ENCODE measurements at places on chromosomes 2 and 18.

DNA sequence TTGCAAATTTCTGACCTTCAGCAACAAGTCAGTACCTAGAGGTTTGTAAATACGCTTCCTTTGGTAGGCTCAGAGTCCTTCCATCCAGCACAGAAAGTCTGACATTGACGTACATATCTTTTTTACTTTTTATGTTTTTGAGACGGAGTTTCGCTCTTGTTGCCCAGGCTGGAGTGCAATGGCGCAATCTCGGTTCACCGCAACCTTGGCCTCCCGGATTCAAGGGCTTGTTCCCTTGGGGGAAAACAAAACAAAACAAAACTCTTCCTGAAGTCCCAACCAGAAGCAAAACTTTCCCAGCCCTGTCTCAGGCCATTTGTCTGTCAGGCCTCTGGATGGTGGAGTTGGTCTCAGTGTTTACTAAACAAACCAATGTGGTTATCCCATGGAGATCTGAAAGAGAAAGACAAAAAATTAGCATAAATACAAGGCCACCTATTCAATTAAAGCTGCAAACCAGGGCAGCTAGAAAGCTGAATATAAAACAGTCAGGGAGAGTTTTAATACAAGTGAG lies 29.6 kb upstream of the ATL2 start:
- DNase-seq, result no peak

DNA sequence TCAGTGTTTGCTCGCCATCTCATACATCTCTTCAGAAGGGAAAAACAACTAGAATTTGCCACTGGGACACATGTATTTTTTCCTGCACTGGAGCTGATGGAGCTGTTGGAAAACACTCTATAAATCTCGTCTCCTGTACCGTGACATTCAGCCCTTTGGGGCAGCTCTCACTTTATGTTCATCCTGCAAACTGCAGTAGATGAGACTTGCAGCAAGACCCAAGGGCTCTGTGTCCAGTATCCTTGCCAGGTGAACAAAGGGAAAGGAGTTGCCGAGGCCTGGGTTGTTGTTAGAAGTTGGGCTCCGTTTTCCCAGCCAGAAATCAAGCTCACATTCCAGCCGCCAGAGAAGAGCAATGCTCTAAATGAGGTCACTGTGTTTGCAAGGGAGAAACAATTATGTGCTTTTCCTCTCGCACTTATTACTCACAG lies 285.1 kb downstream of the SLC4A3 start:
- no peak for DNase-seq

GRCh38 chr2:81835321-81836000 lies 1530.9 kb upstream of the LRRTM1 start:
- no peak for DNase-seq

- no peak for DNase-seq
Measured at GRCh38 chr2:74464406-74464805, 776 bp downstream of the MOGS start.

DNA sequence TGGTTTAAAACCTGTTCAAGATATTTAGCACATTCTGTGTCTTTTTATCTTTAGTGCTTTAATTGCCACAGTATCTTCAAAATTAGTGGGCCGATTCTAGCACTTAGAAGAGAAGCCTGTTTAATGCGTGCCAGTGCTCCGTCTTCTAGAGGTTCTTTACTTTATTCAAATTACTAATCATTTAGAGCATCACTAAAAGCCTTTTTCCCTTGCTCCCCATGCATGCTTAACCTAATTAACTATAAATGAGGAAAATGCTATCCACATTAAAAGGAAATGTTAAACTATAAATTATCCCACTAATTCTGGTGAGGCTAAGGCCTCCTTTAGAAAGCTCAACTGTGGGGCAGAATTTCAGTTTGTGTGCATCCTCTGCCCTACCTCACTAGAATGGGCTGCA lies 31.5 kb upstream of the INSIG2 start:
- no peak for DNase-seq

DNA sequence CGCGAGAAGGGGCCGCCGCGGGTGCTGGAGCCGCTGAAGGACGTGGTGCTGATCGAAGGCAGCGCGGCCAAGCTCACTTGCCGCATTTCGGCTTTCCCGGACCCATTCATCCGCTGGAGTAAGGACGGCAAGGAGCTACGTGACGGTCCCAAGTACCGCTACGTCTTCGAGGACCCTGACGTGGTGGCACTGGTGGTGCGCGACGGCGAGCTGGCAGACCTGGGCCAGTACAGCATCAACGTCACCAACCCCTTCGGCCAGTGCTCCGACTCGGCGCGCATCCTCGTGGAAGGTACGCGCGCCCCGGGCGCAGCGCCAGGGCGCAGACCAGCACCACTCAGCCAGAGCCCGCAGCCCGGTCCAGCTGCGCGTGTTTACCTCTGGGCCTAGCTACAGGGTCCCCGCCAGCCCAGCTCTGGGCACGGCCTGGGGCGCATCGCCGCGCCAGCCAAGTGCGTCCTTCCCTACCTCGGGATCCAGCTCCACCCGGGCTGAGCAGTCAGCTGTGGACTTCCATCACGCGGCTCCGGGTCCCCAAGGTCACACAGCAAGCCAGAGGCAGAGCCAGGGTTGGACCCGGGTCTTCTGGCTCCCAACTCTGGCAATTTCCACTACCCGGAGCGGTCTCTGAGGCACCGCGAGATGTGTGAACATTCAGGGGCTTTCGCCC lies 1.7 kb upstream of the GMPPA start:
- no peak for DNase-seq

DNA sequence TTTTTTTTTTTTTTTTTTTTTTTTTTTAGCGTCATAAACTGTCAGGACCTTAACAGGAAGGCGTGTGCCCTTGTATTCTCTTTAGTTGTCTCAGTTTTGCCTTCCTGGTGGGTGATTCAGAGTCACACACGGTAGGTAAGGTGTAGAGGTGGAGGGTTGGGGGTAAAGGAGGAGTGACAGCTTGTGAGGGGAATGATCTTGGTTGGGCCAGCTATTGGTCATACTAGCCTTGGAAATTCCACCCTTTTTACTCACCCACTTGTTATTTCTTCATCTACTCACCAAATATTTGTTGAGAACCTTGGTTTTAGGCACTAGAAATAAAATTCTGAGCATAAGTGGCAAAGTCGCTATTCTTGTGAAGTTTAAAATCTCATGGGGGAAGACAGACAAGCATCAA lies 22.2 kb downstream of the SMIM21 start:
- DNase-seq, result no peak

DNA sequence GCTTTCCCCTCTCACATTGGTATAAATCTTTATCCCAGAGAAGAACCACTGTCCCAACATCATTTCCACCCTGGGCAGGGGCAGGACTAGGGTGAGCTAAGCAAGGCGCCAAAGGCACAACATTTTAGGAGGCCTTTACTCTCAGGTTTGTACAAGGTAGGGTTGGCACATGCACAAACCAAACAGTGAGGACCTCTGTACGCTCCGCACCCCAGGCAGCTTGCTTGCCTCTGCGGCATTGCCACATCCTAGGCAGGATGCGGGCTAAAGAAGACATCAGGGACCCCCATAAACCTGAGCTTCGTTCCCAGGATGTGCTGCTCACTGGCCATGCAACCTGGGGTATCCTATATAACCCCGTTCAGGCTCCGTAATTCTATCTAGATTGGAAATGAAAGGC lies 128.1 kb upstream of the DAPL1 start:
- no peak for DNase-seq

DNA sequence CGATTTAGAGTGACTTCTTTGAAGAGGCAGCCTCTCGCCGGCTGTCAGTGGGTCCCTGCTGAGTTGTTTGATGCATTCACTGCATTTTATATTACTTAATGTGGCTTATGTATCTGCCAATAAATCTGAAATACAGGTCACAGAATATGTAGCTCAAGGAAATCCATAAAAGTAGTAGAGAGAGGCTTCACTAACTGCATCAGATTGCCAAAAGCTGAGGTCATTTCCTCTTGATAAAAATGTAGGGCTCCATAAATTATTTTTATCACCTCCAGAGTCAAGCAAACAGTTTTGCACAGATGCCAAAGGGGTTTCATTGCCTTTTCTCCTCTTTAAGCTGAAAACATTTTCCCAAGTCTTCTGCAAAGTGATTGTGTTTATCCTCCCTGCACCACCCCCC lies 36.5 kb upstream of the CCDC93 start:
- DNase-seq, result no peak

DNA sequence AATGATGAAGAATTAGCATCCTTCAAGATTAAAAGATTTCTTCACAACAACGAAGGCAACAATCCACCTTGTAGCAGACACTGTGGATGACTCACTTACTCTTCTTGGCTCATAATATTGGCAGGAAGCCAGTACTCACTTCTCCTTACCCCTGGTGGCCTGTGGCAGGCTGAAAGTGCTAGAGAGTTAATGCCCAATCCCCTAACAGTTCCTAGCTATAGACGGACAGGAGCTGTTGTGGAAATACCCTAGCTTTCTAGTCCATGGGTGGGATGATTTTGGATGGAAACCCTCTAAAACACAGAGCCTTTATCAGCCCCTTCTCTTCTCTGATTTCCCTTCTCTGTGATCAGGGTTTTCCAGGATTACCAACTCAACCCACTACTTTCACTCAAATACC lies 128.6 kb upstream of the NYAP2 start:
- peak; percentile 25 for DNase-seq

DNA sequence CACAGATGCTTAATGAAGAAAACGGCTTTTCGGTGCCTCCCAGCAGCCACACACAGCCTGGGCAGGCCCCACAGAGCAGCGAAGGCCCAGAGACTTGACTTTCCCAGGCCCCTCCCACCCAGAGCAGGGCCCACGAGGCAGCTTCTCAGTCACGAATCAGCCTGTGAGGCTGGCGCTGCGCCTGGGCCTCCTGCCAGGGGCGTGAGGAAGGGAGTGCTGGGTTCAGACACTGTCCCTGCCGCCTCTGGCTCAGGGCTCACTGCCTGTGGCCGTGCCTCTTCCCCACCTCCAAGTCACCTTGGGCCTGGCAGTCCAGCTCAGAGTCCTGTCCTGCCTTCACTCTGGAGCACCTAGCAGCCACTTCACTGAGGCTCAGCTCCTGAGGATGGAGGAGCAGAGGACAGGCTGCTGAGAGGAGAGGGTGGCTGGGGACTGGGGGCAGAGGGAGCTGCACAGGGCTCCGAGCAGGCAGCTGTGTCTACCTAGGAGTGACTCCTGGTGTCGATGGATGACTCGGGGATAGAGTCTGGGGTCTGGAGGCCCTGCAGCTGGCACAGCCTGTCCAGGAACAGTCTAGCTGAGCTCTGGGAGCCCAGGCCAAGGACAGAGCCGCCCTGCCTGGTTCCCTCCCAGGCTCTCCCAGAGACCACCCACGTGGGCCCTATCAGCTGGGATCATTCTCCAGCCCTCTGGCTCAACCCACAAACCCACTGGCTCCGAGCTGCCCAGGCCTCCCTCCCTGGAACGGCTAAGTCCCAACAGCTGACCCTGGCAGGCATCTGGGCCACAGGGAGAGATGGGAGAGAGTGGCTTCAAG lies 36.4 kb upstream of the FOSL2 start:
- peak; percentile 46 for DNase-seq

GRCh38 chr2:99715956-99716355 lies 226.1 kb upstream of the REV1 start:
- no peak for DNase-seq

GRCh38 chr2:161119483-161119882 lies 40.7 kb upstream of the TANK start:
- no peak for DNase-seq

GRCh38 chr2:151071382-151071781 lies 190.3 kb downstream of the RBM43 start:
- DNase-seq, result no peak

- DNase-seq, result no peak
Measured at GRCh38 chr2:234374736-234375135, 122.1 kb downstream of the ARL4C start.

DNA sequence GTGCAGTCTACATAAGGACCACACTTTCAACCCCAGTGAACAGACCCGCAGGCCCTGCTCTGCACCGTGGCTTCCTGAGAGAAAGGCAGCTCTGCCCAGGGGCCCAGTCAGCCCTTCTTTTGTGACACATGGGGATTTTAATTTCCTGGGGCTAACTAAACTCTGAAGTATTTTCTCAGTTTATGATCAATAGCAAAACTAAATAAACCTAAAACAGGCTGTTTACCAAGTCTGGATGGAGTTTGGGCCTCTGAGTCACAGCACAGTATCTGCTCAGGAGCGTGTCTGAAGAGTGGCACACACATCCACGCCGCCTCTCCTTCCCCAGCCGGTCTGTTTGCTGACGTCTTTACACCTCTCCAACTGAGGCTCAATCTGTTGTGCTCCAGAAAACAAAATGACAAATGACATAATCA lies 72.3 kb downstream of the LDLRAD4 start:
- peak; percentile 64 for DNase-seq

- DNase-seq, result no peak
Measured at GRCh38 chr2:172834881-172835280, 99.2 kb downstream of the RAPGEF4 start.

DNA sequence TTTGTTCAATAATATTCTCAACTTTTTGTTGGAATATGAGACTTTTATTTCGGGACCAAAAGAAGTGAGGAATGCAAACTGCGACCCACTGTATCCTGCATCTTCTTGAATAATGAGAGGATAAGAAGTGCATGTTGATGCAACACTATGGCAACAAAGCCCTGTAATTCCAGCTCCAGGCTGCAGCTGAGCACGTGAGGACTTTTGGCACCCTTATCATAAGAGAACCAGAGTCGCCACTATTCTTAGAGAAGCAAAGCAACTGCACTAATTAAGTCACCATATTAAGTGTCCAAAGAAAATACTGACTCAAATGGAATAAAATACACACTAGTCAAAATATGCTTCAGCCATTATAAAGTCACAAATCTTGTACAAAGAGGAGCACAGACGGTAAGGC lies 65.8 kb downstream of the FAM210A start:
- no peak for DNase-seq

- DNase-seq, result no peak
Measured at GRCh38 chr2:19785447-19785846, 116.3 kb downstream of the TTC32 start.

GRCh38 chr18:34977838-34978532 lies 63.2 kb upstream of the MAPRE2 start:
- peak; percentile 68 for DNase-seq

DNA sequence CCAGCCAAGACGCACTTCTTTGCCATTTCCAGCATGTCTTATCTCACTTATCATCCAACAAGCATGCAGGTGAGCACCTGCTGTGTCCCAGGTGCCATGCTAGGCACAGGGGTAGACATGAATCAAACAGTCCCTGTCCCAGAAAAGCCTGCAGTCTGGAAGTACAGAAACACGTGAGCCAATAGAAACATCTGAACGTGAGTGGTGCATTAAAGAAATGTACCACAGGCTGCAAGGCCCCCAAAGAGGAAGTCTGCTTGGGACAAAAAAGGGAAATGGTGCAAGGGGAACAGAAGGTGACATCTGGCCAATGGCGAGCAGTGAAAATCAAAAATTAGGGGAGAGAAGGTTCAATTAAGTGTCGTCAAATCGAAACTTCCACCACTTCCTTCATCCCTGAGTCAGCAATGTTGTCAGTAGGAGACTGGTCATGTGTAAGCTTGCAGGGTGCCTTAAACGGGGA lies 17.6 kb upstream of the TMEM247 start:
- no peak for DNase-seq

DNA sequence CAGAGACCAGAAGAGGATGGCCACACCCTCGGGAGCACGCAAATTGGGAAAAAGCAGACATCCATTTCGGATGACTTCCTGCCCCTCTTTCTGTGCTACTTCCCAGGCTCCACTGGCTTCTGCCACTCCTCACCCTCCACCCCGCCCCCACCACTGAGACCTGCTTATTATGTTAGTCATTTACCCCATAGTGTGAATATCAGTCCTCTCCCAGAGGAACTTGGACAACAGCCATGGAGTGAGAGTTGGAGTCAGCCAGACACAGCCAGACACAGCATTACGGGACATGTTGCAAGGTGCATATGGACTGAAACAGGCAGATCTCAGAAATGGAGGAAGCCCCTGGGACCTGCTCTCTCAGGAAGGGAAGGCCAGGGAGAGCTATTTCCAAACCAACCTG lies 51.8 kb downstream of the CTIF start:
- no peak for DNase-seq

Measured in CD4-positive, alpha-beta T cell treated with Interleukin-6 for 4 hours (primary cell).